Neural crest cell (in vitro differentiated cells): ENCODE measurements at places on chromosomes 5 and 9.

GRCh38 chr9:21591221-21592062 is 109.3 kb upstream of the IFNE start:
- DNase-seq, result no peak

DNA sequence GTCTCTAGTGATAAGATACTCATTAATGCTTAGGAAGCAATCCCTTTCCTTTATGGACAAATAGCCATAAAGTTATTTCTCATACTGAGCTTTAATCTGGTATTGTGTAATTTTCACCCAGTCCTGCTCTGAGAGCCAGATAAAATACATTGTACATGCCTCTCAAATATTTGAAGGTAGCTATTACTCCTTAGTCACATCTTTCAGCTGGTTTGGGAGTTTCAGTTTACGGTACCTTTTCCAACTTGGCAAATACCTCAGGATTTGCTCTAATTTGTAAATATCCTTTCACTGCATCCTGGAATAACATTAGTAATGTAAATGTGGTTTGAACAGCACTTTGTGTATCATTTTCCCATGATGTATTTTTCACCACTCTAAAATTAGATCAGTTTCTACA is 47.4 kb downstream of the ABHD17B start:
- no peak for DNase-seq

DNA sequence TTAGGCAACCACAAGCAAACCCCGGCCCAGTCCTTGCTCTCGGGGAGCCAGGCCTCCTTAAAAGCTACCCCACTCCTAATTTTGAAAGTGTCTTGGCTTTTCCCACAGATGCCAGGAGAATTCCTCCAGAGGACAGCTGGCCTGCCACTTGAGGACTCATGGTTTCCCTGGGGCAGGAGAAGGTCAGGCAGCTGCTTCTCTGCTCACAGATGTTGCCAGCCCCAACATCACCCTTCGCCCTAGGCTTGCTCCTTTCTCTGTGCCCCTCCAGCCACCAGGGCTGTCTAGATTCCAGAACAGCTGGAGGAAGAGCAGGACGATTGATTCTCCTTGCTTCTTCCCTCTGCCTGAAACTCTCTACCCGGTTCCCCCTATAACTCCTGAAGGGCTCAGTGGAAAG is 8.5 kb downstream of the GGTA1 start:
- DNase-seq, result no peak

GRCh38 chr9:111691672-111692329 is 30.4 kb downstream of the GNG10 start:
- DNase-seq, result no peak

DNA sequence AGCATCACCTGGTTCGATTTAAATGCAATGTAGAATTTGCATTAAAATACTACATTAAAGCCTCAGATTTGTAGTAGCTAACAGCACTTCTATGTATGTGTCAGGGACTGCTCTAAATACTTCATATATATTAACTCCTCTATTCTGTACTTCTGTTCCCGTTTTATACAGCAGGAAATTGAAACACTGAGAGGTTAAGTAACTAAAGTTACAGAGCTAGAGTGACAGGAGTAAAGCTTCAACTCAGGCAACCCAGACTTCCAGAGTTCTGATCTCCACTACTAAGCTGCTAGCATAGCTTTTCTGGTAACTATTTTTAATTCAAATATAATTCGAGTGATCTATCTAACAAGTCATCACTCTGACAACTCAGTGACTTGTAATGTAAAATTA is 619 bp upstream of the APC start:
- DNase-seq, result no peak

DNA sequence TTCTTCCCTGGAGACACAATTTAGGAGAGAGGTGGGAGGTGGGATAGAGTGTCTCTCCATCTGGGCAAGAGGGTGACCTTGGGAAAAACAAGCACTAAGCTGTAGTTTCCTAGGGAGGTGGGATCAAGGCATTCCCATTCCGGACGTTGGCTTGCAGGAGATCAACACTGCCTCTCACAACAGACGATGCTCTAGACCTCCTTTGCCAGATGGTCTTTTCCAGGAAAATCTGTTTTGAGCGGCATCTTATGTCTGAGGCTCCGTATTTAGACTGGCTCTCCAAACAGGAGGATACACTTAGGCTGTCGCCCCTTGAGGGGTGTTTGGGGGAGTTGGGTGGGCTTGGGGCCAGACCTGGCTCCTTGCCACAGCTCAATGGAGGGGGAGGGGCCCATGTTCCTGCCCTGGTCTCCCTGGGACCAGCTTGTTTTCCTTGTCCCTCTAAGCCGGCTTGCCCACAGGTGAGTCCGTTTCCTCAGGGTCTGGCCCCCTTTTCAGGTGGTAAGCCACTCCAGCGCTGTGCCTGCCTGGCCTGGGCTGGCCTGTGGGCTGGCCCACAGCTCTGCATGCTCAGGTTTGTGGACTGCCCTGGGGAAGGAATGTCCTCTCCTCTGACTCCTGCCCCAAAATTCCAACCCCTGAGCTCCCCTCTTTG is 2.4 kb downstream of the PSD2 start:
- DNase-seq, result no peak

DNA sequence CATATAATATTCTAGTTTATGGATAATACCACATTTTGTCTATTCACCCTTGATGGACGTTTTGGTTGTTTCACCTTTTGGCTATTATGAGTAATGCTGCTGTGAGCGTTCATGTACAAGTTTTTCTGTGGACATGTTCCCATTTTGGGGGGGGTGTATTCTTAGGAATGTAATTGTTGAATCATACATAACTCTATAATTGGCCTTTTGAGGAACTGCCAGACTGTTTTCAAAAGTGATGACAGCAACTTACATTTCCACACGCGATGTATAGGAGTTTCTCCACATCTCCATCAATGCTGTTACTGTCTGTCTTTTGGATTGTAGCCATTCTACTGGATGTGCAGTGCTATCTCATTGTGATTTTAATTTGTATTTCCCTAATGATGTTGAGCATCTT is 69.8 kb downstream of the SLC46A2 start:
- no peak for DNase-seq

DNA sequence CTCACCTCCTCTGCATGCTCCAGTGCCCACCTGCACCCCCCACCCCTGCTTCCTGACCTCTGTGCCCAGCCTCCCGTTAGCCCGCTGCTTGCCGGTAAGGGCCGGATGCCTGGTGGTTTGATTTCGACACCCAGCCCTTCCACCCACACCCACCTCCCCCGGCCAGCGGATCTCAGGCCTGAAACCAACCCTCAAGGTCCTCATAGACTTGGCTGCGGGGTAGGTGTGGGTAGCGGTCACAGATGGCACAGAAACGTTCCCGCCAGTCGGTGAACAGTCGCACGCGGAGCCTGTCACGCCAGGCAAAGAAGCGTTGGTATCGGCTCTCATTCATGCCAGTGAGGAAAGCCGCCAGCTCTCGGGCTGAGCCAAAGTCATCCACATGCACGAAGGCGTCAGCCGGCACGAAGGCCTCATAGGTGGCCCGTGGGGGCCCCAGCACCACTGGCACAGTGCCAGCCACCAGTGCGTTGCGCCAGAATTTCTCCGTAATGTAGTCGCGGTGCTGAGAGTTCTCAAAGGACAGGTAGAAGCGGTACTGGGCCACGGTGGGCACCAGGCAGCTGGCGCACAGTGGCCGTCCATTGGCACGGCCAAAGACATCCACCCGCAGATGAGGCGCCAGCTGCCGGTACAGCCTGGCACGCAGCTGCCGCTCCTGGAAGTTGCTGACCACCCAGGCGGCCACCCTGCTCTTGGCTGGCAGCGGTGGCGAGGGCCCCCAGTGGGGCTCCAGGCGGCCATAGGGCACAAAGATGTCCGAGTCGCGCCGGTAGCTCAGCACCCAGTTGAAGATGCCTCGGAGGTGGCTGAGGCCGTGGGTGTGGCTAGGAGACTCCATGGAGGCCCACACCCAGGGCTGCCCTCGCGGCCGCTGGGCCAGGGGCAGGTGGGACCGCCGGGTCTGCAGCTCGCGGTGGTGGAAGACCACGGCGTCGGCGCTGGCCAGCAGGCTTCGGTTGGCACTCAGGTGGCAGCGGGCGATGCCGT is 1.1 kb downstream of the FUT7 start:
- DNase-seq, result no peak

DNA sequence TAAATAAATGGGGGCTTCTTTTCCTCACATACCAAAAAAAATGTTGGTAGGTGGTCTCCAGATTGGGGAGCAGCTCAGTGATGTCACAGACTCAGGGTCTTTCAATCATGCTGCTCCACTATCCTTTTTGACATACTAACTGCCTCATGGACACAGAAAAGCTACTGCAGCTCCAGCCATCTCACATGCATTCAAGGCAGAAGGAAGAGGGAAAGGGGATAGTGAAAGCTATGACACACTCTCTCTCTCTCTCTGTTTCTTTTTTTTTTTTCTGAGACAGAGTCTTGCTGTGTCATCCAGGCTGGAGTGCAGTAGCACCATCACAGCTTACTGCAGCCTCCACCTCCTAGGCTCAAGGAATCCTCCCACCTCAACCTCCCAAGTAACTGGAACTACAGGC is 7.9 kb upstream of the ADGRD2 start:
- no peak for DNase-seq

GRCh38 chr5:8445139-8445538 is 576.2 kb downstream of the MTRR start:
- no peak for DNase-seq

- no peak for DNase-seq
Observed at GRCh38 chr5:19616701-19617215, 371.2 kb downstream of the CDH18 start.

DNA sequence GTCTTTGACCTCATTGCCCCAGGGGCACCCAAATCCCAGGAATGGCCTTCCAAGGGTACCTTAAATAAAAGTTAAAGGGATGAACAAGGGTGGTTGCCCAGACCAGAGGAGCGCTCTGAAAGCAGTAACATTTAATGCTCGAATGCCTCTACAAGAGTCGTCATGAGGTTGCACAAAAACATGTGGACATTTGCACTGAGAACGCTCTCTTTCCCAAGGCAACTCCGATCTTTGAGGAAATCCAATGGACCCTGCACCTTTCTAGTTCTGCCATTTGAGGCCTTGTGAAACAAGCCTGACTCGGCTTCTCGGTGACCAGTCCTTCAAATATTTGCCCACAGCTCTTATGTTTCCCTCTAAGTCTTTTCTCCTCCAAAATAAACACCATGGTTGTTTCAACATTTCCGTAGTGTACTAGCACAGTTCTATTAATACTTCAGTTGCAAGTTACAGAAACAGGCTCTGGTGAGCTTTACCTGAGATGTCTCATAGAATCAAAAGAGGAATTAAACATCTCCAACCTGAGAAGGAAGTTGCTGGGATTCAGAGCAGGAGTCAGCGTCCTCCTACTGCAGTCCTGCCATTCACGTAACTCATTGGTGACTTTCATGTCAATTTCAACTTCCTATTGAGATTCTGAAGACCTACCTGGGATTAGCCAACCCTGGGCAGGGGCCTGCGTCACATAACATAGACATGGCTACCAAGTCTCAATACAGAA is 168.8 kb upstream of the RAI14 start:
- no peak for DNase-seq

DNA sequence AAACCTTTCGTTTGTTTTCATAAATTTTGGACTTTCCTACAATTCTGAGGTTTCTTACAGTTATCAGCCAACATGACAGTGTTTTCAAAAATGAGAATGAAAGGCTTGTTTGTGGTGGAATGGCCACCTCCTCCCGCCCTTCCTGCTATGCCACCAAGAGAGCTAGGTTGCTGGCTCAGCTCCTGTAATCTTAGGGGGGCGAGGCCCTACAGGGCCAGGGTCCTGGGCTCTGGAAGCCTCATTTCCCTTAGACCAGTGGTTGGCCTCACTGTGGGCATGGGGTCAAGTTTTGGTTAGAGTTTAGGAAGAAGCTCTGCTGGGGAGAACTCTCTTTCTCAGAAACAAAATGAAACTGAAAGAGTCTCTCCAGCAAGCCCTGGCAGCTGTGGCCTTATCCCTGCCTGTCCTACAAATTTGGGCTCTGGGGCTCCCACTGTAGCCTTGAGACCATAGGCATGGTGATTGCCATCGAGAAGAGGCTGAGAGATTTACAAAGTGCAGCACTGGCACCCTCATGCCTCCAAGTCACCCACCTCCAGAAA is 66.2 kb downstream of the IRX1 start:
- no peak for DNase-seq

GRCh38 chr5:132498686-132499271 is 8.2 kb upstream of the IRF1 start:
- DNase-seq, result no peak

DNA sequence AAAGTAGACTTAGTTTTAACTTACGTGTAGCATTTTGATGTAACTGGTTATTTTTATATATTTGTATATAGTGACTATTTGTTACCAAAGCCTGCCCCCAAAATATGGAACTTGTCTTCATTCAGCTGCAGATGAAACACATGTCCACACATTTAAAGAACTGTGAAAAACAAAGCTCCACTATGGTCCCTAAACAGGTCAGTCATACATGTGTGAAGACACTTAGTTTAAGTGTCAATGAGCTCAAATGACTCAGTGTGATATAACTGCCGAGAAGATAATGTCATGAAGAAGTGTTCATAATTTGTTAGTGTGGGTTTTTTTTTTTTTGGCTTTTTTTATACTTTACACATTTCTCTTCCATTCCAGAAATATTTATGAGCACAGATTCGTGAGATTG is 28.2 kb downstream of the HAVCR1 start:
- DNase-seq, result no peak

GRCh38 chr9:136424750-136425362 is 14.4 kb downstream of the PMPCA start:
- DNase-seq, result no peak

DNA sequence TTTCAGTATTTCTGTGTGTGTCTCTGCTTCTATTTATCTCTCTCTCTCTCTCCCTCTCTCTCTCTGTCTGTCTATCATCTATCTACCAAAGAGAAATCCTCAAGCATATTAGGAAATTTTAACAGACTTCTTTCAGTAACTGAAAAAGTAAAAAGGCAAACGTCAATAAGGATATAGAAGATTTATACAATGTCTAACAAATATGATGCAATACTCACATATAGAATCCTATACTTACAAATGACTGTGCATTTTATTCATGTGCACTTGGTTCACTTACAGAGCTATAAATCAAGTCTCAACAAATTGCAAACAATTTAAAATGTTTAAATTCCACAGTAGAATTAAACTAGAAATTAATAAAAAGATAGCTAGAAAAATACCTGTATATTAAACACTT is 289.0 kb downstream of the PSAT1 start:
- DNase-seq, result no peak

DNA sequence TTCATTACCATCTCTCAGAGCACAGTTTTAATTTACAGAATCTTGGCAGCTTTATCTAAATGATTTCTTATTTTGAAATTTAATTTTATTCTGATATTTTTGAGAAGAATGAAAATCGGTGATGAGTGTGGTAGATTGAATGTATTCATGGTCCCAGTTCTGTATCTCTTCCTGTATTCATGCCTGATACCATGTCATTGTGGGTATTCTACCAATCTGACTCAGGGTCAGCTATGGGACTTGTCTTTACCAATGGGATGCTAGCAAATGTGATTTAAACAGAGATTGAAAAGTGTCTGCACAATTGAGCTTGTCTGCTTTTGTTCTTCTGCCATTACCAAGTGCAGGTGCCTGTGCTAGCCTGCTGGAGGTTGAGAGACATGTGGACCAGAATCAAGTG is 17.8 kb upstream of the ZNF618 start:
- no peak for DNase-seq

DNA sequence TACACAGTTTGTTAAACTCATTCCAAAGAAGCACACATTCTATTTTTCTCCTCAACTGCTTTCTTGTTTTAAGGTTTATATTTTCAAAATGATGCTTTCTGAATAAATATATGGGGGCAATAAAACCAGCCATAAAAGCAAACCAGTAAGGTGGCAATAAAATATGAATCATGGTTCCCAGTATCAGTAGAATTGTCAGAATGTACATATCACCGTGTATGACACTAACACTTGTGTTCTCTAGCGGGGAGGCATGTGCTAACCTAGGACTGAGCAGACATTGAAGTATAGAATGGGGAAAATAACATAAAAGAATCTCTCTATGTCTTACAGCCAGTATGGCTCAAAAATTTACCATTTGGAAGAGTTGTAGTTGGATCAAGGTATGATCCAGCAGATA is 329.9 kb upstream of the ISL1 start:
- DNase-seq, result no peak
